NCI-H1436 treated with DMSO at 0.1 percent for 48 hours (cell line): ENCODE measurements at places on chromosomes 12 and 14.

DNA sequence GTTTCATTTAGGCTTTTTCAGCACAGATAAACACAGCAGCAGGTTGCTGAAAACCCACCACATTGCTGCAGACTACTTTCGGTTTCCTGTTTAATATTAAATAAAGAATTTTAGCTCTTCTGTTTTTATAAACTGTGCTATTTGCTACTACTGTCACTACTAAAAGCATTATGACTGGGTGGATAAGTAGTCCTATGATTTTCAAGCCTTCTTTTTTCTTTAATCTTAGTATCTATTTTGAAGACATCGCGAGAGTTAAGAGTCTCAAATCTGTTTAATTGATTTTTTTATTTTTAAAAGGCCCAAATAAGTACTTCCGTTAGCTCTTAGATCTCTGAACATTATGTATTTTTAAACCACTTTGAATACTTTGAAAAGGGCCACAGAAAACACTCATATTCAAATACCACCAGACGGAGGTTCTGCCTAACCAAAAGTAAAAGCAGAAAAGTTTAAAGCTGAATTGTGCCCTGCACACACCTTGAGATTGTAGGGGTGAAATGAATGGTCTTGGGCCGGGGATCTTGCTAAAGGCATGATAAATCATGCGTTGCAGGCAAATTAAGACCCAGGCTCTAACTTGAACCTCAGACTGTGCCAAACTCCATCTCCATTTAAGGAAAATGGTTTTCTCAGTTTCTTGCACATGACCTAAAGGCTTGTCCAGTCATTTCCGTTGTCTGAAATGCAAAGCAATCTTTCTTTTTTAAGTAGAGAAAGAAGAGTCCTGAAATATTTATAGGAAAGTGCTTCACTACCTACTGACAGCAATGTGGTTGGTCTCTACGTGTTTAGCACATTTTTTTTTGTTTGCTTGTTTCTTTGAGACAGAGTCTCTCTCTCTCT lies 13.6 kb upstream of the FOXN3 start:
- no peak for DNase-seq

- DNase-seq = no peak
These were observed 67.2 kb downstream of the TESC start for GRCh38 chr12:117031843-117032592.

DNA sequence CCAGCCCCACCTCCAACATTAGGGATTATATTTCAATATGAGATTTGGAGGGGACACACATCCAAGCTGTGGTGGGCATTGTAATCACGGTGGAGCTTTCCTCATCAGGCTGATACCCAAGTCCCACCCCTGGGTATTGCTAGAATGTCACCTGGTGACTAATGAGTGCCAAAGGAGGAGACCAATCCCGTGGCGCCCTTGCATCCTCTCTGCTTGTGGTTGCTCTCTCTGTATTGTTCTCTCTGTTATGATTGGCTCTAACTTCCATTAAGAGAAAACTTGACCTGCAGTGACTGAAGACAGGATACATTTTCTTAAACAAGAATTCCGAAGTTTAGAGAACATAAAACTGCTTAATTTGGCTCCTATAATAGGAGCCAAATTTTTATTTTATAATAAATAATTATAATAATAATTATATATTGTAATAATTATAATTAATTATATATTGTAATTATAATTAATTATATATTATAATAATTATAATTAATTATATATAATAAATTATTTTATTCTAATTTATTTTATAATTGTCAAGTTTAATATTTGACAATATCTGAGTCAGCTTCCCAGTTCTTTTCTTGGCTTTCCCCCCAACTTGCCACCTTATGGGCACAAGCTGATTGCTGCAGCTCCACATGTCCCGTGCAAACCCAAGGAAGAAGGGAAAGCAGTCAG lies 420.1 kb downstream of the DIO2 start:
- no peak for DNase-seq

DNA sequence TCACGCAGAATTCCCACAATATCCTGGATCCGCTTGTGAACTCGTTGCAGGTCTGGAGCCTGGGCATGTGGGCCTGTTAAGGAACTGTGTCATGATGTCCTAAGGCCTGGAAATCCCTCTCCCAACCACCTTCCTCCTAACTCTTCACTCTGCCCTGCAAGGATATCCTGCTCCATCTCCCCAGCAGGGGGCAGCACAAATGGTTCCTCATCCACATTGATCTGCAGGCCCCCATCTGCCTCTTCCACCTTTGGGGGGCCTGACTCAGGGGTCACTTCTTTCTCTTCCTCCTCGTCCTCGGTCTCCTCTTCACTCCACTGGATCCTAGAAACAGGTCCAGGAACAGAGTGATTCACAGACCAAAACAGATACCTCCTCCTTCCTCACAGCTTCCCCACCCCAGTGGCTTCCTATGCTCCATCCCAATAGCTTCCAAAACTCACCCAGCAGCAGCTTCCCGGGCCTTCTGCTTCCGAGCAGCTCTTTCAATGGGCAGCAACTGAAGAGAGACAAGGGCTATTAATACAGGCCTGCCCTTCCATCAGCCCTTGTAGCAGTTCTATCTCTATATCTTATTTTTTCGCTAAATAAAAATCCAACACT lies 4.5 kb downstream of the NOP2 start:
- no peak for DNase-seq

GRCh38 chr12:13114251-13115052 lies 11.0 kb upstream of the GSG1 start:
- no peak for DNase-seq

- no peak for DNase-seq
These were observed 7.9 kb downstream of the ACADS start for GRCh38 chr12:120733574-120733973.

GRCh38 chr14:89185919-89186855 lies 230.8 kb downstream of the FOXN3 start:
- DNase-seq = no peak

DNA sequence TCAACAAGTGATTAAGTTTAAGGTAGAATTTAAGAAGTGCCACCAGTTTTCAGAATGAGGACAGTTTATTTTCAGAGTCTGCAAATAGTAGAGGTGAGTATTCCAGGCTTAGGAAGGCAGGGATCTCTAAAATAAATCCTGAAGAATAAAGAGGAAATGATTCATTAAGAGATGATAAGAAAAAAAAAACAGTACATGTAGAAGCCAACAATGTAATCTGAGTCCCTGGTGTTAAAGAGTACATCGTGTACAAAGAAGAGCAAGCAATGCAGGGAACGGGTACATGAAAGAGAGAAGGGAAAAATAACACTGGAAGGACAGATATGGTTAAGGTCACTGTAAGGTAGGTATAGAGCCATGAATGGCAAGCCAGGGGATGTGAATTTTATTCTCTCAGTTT lies 95.2 kb upstream of the FOXG1 start:
- DNase-seq = no peak

DNA sequence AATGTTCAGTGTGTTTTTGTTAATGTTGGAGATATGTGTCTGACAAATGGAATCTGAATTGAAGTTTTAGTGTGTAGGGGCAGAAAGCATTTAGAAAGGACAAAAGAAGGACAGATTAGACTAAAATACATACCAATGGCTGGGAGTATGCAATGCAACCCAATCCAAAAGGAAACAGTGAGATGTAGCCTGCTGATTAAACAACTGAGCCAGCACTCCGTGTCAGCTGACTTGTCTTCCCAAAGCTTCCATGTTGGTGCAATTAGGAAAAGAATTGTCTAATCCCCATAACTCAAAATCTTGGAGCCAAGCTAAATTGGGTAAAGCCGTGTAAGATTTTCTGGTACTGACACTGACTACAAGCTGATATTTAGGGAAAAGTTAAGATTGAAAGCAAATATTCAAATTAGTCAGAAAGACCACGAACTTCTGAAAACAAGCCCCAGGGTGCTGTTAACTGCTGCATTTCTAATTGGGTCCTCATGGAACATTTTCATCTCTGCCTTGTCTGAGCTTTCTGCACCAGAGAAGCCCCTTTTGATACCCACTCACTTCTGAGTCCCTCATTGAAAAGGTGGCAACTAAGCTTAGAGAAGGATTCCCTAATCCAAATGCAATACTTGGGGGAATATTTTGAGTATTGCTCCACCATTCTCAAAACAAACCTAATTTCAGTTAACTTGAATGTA lies 109.1 kb downstream of the DAD1 start:
- DNase-seq = no peak

DNA sequence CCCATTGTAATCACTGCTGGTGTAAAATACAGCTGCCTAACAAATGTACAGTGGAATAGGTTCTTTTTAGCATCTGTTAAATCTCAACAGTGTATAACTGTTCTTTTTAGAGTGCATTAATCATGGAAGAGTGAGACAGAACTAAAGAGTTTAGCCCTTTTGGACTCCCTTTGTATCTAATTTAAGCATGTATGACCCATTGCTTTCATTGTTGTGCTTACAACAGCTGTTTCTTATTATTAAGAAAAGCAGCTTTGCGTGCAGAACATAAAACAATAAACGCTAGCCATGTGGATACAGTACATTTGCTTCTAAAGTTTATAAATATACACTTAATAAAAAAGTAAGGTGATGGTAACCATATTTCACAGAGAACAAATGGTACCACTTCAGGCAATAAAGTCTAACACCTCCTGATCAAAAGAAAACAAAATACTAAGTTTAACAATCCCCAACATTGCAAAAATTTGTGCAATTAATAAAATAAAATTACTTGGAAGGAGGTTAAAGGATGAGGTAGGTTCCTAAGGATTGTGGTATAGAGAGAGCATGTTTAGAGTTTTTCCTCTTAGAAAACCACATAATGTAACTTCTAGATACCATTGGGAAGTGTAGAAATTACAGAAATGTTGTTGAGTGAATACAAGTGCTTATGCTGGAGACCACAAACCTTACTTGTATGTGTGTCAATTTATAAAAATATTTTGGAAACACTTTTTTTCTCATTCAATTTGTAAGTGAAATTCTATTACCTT lies 448.7 kb downstream of the SLC6A15 start:
- no peak for DNase-seq

- DNase-seq = no peak
These were observed 5.2 kb upstream of the ATG14 start for GRCh38 chr14:55416866-55417265.

DNA sequence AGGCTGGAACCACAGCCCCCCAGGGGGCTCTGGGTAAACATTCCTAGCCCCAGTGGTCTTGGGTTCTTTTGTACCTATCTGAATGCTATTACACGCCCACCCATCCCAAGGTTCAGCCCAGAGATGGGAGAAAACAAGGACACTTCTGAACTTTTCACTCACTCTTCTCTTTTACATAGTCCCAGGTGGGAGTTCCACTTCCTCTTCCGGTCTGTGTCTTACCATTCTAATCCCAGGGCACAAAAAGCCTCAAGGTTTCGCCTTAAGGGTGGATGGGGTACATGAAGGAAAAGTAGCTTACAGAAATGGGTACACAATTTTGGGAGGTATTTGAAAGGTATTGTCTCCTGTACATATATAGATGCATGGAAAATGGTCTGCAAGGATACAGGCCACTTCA lies 79.0 kb downstream of the TMEM30B start:
- no peak for DNase-seq

DNA sequence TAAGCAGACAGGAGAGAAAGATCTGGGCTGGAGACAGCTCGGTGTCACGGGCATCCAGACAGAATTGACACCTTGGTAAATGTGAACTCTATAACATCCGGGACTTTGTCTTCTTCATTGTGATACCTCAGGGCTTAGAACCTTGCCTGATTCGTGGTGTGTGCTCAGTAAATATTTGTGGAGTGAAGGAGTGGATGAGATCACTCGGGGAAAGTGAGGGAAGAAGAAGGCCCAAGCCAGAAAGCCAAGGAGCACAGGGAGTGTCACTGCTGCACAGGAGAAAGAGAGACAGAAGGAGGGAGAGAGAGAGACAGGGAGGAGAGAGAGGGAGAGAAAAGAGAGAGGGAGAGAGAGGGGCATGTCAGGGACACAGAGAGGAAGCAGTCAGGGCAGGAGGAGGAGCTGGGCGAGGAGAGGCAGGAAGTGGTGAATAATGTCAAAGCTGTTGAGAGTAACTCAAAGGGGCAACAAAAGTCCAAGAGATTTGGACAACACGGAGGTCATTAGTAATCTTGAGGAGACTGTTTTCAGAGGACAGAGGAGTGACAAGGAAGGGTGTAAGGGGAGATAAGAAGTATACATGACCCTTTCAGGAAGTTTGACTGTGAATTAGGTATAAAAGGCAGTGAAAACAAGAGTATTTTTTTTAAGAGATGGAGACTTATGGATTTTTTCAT lies 141.6 kb upstream of the MAX start:
- no peak for DNase-seq

- no peak for DNase-seq
These were observed 22.4 kb upstream of the PDE1B start for GRCh38 chr12:54526812-54527630.

- DNase-seq = no peak
These were observed 51.3 kb upstream of the AMIGO2 start for GRCh38 chr12:47131011-47131410.

DNA sequence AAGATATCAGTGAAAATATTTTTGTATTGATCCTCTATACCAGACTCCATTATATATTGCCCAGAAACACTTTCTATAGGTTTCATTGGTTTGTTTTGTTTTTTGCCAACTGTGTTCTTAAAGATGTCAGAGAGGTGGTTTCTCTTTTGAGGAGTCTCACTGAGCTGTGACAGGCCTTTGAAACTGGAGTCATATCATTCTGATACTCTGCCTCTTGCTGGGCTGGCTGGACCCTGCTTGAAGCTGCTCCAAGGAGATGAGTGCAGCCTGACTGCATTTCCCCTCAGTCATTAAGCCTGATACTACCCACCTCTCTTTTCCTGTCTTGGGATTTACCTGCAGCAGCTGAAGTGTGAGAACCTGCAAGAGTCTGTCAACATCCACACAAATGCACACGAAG lies 16.4 kb upstream of the TAS2R30 start:
- no peak for DNase-seq
